ENCODE measurements at places on chromosomes 5 and 9.

GRCh38 chr9:111356481-111357244 is 26.6 kb upstream of the OR2K2 start:
- no peak for DNase-seq

GRCh38 chr5:125612776-125613175 is 810.4 kb upstream of the GRAMD2B start:
- no peak for DNase-seq

DNA sequence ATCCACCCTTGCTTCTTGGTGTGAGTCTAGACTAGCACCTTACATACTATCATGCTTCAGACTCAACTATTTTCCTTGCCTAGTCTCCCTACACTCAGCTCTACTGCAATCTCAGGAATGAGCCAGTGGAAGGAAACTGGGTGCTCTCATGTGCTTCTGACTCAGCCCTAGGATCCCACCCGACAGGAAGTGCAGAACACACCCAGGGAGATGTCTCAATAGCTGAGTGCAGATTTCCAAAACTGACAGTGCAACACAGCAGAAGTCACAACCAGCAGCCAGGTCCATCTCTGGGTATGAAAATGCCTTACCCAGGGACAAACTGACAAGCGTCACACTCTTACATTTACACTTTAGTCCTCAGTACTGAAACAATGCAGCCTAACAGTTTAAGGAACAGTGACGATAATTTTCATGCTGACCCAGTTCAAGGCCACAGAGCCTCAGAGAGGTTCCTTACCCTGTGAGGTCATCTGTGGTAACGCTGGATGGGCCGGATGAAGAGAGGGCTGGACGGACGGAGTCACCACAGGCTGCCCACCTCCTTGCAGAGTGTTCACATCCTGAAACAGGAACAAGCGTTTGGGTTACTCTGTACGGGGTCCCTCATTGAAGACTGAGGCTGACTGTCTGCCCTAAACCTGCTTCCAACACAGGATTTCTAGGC is 33.0 kb downstream of the FKBP15 start:
- DNase-seq: no peak

GRCh38 chr9:98175028-98175569 is 17.3 kb downstream of the CORO2A start:
- DNase-seq: no peak

DNA sequence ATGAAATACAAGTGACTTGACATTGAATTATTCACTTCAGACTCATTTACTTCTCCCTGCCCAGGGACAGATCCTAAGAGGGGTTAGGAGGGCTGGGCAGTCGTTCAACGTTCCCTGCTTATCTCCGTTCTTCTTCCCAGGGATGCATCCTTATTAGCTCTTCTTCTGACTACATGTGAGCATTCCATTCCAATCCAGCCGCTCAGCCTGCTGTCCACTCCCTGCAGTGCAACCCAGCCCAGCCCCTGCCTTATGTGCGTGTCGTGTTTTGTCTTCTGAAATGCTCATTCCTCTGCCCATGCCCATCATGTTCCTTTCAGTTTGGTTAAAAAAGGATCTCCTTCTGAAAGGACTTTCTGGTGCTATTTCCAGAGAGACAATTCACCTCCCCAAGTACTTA is 64.7 kb upstream of the PALM2AKAP2 start:
- DNase-seq: no peak

DNA sequence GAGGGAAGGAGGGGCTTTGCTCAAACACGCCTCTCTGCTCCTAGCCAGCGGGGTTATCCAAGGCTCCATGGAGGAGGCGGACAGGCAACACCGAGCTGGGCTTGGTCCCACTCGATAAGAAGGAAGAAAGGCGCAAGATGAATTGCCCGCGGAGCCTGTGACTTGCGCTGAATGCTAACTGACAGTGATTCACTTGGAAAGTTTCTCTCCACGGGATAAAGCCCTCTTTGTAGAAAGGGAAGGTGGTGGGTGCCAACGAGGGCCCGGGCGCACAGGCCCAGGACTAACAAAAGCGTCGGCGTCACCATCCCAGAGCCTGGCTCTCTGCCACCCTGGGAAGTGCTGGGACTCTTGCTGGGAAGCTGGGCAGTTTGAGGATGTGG is 76.0 kb downstream of the VAV2 start:
- no peak for DNase-seq

DNA sequence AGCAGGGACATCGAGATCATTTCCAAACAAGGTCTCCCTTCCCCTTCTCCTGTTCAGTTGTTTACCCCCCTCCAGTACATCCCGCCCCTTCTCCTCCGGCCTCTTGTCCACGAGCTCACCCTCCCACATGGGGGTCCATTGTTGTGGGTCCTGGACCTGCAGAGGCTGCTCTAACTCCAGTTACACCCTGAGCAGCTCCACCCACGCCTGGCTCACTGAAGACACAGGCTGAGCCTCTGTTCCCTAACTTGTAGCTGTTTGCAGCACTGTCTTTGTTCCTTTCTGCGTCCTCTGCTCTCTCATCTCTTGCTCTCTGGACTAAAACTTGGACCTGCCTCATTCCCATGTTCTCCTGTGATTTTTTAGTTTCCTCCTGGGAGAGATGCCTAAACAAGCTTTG is 377.5 kb downstream of the MED10 start:
- DNase-seq: no peak

DNA sequence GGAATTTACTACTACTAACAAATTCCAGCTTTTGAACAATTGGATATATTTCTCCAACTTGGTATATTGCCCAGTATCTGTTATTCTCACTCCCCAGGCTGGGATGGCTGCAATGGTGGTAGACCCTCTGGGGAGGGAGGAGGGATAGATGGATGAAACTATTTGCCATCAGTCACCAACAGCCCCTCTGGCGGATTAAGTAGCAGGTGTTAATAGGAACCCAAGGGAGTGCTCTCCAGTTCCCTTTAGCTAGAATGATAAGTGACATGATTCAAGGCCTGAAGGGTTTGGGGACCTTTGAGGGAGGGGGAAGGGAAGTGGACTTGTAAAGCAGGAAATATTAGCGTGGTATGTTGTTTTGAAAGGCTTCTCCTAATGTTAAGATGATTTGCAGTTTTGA is 824.0 kb upstream of the ARRDC3 start:
- no peak for DNase-seq

GRCh38 chr5:172683645-172684471 is 42.8 kb downstream of the NEURL1B start:
- DNase-seq: no peak

DNA sequence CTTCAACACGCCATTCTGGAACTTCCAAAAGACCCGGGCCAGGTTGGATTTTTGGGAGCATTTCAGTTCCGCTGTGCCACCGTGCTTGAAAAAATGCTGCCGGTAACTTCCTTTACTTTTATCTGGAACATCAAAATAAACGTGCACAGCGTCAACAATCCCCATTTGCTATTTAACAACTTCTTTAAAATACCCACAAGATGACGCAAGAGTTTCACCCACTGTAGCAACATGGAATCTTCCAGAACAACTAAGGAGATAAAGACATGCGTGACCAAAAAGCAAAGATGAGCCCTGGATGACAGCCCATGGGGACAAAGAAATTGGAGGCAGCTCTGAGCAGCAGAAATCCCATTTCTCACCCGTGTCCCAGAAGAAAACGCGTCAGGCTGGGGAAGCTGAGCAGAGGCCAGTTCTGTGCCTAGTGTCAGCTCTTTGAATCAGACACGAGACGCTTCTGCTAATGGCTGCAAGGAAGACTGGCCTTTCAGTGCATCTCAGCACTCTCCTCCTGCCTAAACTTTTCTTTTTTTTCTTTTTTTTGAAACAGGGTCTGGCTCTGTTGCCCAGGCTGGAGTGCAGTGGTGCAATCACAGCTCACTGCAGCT is 61.3 kb downstream of the SECISBP2 start:
- no peak for DNase-seq

- no peak for DNase-seq
These were observed 19.3 kb upstream of the ORM1 start for GRCh38 chr9:114303571-114303970.

GRCh38 chr5:55509796-55510522 is 24.8 kb downstream of the PLPP1 start:
- no peak for DNase-seq

DNA sequence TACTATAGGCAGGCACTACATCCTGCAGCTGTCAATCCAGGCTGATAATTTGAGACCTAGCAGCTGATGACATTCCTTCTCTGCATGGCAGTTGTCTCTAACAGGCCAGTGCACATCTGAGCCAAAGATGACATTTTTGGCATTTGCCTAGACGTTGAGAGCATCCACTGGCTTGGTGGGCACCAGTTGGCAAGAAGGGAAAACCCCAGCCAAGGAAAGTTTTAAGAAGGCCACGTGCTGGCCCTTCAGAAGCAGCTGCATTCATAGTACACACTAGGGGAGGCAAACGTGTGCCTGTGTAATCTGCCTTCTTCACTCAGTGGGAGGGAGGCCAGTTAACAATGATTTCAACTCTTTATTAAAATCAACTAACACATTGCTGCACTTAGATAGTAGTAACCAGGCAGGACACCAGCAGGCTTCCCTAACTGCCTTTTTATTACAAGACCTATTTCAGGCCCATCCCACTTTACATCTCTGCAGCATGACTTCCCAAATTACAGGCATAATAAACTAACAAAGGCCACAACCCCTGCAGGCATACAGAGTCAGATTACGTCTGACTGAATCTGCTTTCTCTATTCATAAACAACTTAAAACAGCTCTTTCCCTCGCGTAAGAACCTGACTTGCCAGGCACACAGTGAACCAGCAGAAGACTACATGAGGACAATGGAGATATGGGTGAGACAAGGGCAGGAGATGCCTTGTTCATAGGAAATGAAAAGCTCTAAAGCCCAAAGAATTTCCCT is 576.3 kb downstream of the PDE4D start:
- DNase-seq: peak; percentile 48

DNA sequence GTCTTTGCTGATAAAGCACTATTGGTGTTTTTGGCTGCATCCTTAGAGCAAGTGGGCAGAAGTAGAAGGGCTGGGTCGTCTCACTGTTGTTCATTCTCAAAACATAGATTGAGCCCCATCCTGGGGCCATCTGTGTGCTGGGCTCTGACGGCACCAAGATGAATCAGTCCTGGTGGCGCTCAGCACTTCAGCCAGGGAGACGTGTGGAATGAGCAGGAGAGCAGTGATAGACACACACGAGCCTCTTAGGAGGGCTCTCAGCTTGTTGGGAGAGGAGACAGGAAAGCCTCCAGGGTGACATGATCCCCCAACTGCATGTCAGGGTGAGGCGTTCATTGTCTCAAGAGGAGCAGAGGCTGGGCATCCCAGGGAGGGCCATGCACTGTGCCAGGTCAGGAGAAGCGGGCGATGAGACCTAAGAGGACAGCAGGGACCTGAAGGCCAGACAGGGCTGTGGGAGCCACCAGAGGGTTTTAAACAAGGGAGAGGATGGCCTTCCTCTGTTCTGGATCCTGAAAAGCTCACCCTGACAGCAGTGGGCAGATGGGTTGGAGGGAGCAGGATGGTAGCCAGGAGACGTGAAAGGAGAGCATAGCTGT is 115.8 kb downstream of the DAB2IP start:
- DNase-seq: no peak

DNA sequence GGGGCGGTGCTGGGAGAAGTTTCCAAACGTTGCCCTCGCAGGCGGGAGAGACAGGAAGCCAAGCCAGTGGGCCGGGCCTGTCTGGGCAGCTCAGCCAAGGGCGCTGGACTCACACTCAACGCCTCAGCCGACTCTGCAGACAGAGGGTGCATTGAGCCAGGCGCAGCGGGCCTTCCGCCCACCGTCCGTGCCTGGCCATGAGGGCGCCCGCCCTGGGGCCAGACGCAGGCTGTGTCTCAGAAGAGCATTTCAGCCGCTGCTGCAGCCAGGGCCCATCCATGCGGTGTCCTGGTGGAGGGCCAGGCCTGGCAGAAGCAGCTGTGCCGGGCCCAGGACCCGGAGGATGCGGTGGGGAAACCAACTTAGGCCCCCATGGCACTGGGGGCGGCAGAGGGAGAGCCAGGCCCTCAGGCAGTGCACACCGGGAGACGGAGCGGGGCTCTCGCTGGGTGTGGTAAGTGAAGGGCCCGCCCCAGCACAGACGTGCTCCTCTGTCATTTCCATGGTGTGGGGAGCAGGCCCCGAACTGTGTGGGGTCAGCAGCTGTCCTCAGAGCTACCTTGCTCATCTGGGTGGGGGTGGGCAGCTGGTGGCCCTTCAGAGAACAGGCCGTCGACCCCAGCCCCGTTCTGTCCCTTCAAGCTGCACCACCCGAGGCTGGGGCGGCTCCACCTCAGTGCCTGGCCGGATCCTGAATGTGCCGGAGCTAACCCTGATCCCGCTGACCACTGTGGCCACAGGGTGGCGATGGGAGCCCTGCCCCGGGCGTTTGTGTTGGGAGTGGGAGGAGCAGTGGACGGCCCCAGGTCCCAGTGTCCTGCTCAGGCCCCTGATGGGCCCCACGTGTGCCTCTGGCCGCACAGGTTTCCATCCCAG is 18.0 kb downstream of the DNLZ start:
- DNase-seq: no peak

DNA sequence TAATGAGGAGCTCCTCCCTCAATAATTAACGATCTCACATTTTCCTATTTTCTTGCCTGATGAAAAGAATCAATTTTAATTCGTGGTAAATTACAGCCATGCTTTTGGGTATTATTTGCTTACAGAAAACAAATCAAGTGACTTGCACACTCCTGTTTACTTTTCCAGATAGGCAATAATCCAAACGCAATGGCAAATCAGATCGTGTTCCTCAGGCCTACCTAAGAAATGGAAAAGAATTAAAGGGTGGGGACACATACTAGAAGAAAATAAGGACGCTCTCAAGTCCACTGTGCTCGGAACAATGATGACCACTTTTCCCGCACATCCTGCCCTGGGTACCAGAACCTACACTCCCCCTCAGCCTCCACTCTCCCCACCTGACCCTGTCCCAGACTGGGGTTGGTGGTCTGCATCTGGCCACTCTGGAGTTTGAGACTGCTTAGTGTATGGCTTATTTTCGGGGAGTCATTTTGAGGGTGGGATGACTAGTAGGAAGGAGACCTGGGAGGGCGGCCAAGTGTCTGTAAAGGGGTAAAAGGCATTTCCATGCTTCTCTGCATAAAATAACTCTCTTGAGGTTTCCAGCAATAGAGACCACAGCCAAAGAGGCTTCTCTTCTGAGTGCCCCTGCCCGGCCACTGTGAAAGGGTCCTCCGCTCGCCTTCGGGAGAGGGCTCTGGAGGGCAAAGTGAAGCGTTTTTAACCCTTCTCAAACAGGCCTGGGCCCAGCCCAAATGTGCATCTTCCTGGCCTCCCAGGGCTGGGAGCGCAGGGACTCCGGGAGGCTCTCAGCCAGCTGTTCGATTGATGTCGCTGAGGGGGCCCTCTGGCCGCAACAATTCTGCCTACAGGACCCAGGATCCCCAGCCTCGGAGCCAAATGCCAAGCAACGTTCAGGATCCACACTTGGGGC is 4.5 kb upstream of the OTP start:
- no peak for DNase-seq

GRCh38 chr9:113352411-113352810 is 3.1 kb downstream of the BSPRY start:
- no peak for DNase-seq

GRCh38 chr5:68246802-68247201 is 31.2 kb downstream of the PIK3R1 start:
- DNase-seq: no peak

Data from NCI-H2081 (cell line).